ENCODE measurements at places on chromosomes 7 and 10.

DNA sequence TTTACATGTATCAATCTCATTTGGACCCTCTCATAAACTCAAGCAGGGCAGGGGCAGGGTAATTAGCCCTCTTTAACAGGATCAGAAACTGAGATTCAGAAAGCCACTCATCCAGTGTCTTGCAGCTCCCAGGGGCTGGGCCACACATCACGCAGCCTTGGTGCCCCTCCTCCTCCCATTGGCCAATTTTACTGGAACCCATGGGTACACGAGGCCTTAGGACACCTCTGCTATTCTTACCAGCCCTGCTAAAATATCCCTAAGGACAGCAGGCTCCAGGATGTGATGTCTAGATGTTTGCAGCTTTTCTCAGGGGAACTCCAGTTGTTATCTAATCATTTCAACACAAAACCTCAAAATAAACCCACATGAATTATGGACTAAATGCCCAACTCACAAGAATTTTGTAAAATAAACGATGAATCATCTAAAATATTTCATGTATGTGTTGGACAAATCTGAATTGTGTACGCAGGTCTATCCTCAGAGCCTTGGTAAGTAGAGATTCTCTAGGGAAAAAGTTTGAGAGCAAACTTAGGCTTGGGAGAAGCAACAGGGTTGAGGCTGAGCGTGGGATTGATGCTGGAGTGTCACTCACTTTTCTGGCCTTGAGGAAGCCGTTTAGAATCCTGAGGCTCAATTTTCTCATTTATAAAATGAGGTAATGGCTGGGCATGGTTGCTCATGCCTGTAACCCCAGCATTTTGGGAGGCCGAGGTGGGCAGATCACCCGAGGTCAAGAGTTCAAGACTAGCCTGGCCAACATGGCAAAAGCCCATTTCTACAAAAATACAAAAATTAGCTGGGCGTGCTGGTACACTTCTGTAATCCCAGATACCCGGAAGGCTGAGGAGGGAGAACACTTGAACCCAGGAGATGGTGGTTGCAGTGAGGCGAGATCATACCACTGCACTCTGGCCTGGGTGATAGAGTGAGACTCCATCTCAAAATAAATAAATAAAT is 69.7 kb upstream of the TNS3 start:
- no peak for DNase-seq

- no peak for DNase-seq
These were observed 100.6 kb downstream of the ZNF438 start for GRCh38 chr10:30931094-30931493.

DNA sequence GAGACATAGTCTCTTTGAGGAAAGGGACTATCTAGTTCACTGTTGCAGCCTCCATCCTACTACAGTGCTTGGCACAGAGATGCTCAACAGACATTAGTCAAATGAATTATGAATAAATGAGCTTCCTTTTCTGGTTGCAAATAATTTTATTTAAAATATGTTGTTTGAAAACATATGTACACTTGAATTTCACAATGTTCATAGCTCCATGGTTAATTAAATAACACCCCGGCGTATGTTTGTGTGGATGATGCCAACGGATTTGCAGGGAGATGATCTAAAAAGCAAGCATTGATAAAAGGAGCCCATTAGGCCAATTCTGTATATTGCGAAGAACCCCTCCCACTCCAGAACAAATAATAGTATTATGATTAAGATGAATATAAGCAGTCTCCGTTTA is 47.8 kb upstream of the ORC5 start:
- DNase-seq, result no peak

GRCh38 chr7:107973861-107974260 is 29.1 kb downstream of the LAMB1 start:
- no peak for DNase-seq

DNA sequence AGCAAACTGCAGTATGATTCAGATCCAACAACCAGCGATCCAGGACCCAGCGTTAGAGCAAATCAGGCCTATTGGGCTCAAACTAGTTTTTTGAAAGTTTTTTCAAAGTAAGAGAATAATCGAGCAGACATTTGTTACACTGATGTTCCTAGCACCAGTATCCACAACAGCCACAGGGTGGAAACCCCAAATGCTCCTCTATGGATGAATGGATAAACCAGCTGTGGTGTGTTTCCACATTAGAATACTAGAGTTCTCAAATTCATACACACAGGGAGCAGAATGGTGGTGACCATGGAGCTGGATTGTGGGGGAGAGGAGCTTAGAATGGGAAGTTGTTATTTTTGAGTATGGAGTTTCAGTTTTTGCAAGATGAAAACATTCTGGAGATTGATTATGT is 60.7 kb downstream of the PDIA4 start:
- DNase-seq, result no peak

- no peak for DNase-seq
These were observed 31.5 kb upstream of the CFAP46 start for GRCh38 chr10:132973903-132974241.

DNA sequence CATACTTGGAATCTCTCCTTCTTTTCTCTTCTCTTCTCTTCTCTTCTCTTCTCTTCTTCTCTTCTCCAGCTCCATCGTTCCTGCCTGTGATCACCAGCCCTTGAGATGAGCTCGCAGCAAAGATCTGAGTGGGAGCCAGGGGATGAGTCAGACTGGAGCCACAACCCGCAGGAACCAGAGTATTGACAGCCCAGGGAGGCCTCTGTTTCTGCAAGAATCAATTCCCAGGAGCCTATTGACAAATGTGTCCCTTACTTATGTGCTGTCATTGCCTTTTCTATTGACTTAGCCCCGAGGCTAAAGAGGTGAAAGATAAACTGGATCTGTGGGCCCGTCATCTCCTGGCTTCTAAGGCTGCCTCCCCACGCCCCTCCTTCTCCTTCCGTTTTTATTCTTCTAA is 13.1 kb upstream of the HABP2 start:
- no peak for DNase-seq

DNA sequence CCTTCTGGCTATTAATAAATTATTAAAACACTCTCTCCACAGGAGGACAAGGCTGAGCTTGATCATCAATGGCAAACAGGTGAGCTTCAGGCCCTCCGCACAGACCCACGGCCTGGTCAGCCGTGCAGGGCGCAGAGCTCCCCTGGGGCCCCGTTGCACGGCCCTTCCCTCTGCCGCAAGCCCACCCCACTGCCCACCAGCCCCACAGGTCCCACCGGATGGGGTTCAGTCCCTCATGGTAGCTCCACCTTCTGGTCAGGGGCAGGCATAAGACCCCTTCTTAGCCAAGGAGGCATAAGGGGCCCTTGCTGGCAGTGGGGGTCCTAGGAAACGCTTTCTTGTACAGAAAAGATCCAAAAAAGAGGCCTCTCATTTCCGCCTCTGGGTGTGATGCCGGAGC is 84.6 kb downstream of the MAD1L1 start:
- DNase-seq, result no peak

- no peak for DNase-seq
These were observed 51.3 kb downstream of the PWWP2B start for GRCh38 chr10:132448248-132448731.

- DNase-seq, result no peak
These were observed 164.8 kb upstream of the SLC25A13 start for GRCh38 chr7:96486681-96487080.

DNA sequence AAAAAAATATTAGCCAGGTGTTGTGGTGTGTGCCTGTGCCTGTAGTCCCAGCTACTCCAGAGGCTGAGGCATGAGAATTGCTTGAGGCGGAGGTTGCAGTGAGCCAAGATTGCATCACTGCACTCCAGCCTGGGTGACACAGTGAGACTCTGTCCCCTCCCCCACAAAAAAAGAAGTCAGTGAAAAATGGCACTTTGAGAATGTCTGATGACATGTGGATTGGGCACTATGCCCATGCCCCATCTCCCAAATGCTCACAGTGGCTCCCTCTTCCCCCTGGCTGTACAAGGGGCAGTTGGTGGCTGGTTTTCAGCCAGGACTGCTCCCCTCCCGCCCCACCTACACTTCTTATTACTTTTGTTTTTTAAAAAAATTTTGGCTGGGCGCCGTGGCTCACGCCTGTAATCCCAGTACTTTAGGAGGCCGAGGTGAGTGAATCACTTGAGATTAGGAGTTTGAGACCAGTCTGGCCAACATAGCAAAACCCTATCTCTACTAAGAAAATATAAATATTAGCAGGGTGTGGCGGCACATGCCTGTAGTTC is 26.1 kb downstream of the IL15RA start:
- DNase-seq, result no peak

- DNase-seq, result no peak
These were observed 177.1 kb upstream of the PPP1R3A start for GRCh38 chr7:114095885-114096284.
